ENCODE measurements at places on chromosomes 2 and 18.
A peak's percentile ranks its signal among the peaks of the same experiment; 100 is the strongest.

GRCh38 chr2:82875858-82876257 is 1583.2 kb downstream of the SUCLG1 start:
- no peak for DNase-seq

DNA sequence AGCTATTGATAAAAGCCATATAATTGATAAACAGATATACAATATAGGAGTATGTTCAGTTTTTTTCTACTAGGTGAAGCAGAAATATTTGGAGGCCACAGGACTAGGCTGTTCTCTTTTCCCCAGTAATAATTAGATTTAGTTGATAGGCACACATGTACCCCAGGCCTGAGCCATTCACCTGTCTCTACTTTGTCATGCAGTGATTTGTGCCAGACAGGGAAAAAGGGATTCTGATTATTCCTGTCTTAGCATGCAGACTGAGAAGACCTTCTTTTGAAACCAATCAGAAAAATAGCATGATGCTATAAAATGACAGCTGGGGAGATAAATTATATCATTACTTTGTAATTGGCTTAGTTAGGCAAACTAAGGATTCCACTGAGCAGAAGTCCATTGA is 94.3 kb downstream of the DOCK10 start:
- no peak for DNase-seq

- no peak for DNase-seq
These were observed 190.8 kb downstream of the RTP5 start for GRCh38 chr2:242060212-242060835.

- DNase-seq: no peak
These were observed 288.5 kb downstream of the PDE11A start for GRCh38 chr2:177783835-177784744.

- no peak for DNase-seq
These were observed 60.4 kb downstream of the FIGN start for GRCh38 chr2:163675388-163675787.

DNA sequence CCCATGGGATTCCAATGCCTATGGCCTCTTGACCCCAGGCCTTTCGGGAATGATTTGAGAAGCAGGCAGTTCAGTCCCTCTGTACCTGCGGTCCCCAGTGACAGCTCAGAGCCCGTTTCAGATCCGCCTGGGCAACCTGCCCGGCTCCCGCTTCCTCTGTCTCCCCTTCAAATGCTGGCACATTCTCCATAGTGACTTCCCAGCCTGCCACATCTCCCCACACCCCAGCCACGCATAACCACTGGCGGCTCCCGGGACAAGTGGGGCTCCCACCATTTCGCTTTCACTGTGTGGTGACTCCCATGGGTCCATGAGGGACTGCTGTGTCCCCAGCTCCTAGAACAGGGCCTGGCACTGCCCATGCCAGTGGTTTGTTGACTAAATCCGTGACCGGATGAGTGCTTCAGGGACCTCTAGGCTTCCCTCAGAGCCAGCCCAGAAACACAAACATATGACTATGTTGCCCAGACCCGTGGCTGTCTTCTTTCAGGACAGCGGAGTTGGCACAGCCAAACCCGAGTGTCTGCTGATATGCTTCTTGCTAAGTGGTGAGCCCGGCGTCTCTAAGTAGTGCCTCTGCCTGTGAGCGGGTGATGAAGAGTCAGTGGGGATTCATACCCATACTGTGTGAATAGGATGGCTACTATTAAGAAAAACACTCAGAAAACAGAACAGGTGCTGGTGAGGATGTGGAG is 91.2 kb downstream of the GLI2 start:
- no peak for DNase-seq

GRCh38 chr2:95207111-95207961 is at the start of gene ZNF892:
ZNF892 (plus strand) TSS chr2:95207521; CDS start chr2:95207816, 295 bp downstream.
- DNase-seq: peak; percentile 79

DNA sequence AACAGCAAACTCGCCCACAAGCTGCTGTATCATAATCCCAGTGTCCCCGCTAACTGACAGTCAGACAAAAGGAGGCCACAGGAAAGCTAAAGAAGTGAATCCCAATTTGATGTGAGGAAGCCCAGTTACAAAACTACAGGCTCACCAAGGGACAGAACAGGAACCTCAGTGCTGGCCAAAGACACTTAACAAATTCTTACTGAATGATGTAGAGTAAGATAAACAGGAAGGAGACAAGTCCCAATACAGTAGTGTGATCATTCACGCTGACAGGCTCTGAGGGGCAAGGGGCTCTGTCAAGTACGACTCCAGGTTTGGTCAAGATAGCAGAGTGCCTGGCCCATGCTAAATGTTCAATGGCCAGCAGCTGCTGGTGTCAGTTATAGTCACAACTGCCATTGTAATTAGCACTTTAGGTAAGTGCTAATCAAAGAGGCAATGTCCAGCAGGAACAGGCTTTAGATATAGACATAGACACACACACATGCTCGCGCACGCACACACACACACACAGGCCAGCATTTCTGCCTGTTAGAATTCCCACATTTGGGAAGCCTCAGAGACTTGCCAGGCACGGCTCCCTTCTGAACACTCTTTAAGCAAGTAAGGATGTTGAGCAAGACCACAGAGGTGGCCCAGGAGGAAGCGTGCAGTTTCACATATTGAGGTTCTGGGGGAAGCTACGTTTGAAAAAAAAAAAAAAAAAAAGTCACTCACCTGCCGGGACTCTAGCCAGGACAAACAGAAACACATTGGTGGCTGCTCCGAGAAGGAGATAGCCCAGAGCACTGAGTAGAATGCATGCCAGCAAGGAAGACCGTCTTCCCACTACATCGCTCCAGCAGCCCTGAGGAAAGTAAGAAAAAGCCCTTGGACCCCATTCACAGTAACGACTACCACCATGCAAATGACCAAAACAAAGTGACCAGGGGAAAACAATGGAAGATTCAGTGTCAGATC is 35.4 kb upstream of the TMEM182 start:
- no peak for DNase-seq

GRCh38 chr2:162914161-162914560 is 75.6 kb upstream of the KCNH7 start:
- DNase-seq: no peak

DNA sequence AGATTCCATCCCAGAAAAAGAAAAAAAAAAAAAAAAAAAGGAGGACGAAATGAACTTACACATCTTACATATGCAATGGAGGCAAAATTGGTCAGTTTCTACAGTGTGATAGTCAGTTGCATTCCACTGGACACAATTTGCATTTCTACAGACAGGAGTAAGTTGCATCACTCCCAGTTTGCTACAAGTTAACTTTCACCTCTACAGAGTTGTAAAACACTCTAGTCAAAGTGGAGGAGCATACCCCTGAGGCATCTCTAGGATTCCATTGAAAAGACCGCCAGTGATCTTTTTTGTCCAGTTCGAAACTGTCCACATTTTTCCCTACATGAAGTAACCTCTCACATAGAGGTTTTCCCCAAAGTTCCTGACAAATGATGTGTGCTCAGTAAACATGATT is 202.8 kb downstream of the VAPA start:
- no peak for DNase-seq

DNA sequence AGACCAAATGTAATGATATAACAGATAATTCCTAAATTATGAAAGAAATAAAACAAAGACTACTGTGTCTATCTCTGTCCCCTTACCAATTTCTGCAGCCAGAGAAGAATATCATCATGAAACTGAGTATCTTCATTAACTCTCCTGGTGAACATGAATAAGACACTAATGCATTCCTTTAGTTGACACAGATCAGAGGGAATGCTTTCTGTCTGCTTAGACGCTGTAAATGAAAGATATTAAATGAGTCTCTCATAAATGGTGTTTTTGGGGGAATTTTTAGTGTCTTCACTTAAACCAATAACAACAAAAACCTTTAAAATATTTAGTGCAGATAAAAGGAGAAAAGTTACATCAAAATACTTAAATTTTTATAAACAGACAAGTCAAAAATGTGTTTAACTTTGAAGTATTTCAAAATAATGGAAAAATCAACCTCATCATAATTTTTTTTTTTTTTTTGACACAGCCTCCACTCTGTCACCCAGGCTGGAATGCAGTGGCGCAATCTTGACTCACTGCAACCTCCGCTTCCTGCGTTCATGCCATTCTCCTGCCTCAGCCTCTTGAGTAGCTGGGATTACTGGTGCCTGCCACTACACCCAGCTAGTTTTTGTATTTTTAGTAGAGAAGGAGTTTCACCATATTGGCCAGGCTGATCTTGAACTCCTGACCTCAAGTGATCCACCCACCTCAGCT is 16.0 kb downstream of the EPG5 start:
- DNase-seq: peak; percentile 84

DNA sequence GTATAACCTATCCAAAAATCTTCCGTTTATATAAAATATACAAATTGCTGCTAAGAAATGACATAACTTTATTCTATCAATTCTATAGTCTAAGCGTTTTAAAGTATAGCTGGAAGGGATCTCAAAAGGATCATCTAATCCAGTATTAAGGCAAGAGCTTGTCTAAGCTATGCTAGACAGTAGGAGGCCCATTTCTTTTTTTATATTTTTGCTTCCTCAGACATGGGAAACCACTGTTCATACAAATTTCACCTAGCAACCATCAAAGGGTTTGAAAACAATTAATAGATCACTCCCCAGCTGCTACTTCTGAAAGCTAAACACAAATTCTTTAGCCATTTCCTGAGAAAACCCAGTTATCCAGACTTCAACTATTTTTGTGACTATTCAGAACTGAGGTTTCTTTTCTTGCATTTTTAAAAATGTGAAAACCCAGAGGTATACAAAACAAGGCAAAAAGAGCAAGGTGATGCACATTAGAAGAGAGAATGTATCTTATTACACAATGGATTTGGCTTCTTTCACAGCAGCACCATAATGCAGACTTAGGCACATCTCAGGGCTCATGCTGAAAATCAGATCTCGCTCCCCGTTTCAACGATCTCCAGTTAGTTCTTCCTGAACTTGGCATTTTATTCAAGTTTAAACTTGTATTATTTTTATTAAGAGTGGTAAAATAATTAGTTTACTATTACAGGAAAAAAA is 274.4 kb downstream of the LRP1B start:
- no peak for DNase-seq

- peak; percentile 69 for DNase-seq
These were observed 18.5 kb upstream of the POLI start for GRCh38 chr18:54250846-54251261.

GRCh38 chr2:191020742-191021381 is 6.9 kb upstream of the STAT1 start:
- peak; percentile 96 for DNase-seq

DNA sequence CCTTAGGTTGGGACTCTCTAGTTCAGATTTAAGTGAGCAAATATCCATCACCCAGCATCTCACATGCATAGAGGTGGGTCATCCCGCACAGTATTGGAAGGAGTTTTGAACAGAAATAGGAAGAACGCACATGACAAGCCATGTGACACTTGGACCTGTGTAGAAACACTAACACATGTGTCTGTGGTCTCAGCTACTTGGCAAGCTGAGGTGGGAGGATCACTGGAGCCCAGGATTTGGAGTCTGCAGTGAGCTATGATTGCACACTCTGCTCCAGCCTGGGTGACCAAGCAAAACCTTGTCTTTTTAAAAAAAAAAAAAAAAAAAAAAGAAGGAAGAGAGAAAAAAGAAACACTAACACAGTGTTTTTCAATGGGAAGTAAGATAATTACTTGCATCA is 5.4 kb upstream of the MTCL1 start:
- peak; percentile 31 for DNase-seq

DNA sequence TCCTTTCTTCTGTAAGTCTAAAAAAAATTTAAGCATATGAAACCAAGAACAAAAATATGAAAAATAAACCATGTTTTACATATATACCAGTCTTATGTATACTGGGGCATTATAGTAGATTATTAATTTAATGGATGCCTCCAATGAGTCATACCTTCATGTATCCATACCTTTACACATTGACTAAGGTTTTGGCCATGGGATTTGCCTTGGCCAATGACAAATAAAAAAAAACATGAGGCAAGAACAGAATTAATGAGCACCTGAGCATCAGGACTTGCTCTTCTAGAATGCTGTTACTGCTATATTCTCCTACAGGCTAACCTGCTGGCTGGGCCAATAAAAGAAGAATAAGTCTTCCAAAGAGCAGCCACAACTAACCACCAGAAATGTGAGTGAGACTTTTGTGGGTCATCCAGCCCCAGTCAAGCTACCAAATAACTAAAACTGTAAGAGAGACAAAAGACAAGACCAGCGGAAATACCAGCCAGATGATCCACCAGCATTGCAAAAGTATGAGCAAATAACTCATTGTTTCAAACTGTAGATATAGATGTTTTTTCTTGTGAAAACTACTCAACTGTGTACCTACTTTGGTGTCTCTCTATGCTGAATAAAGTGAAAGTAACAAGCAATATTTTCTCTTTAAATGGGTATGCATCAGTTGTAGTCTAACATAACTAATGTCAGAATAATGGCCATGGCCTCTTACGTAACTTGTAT is 749.6 kb upstream of the VRK2 start:
- DNase-seq: no peak

- no peak for DNase-seq
These were observed at the start of gene GRB14 for GRCh38 chr2:164620873-164621763. GRB14 (minus strand) TSS chr2:164621482; CDS start chr2:164621309, 173 bp downstream.

DNA sequence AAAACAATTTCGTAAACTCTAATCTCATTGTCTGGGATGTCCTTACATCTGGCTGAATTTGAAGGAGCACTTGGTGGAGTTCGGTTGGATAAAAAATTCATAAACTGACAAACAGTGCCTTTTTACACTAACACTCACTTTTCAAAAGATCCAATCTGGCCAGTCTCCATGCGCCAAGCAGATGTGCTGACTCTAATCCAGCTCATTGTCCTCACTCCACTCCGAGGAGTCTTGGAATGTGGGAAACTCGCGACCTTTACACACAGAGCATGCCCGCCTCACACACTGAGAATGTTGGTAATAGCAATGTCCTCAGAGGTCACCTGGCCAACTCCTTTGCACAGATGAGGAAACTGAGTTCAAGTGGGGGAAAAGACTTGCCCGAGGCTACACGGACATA is 66.8 kb downstream of the XDH start:
- DNase-seq: no peak

GRCh38 chr2:77567723-77568122 is 45.5 kb upstream of the LRRTM4 start:
- DNase-seq: no peak

DNA sequence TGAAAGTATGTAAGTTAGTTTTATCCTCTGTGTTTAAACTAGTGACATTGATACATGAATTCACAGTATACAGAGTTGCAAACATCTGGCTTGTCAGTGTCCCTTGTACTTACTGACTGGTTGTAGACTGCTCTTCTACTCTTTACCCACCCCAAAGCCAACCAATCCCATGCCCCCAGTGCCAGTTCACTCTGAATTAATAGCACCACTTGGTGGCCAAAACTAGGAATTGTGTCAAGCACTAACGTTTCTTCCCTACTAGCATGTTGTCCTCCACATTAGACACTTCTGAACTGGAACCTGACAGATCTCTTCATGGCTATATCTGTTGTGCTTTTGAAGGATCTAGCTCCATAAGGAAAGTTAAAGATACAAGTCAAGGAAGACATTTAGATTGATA is 27.2 kb upstream of the OTX1 start:
- no peak for DNase-seq

- DNase-seq: peak; percentile 44
These were observed 50.6 kb downstream of the RAPH1 start for GRCh38 chr2:203484266-203485112.

- peak; percentile 55 for DNase-seq
These were observed 29.8 kb upstream of the TMEM214 start for GRCh38 chr2:27003007-27003406.

- DNase-seq: no peak
These were observed at the start of gene DOK6 for GRCh38 chr18:69400253-69400975. DOK6 (plus strand) TSS chr18:69400888.

Data from inflammatory macrophage treated with lipopolysaccharide for 4 hours (primary cell).